ENCODE measurements at places on chromosomes 12 and 14.

DNA sequence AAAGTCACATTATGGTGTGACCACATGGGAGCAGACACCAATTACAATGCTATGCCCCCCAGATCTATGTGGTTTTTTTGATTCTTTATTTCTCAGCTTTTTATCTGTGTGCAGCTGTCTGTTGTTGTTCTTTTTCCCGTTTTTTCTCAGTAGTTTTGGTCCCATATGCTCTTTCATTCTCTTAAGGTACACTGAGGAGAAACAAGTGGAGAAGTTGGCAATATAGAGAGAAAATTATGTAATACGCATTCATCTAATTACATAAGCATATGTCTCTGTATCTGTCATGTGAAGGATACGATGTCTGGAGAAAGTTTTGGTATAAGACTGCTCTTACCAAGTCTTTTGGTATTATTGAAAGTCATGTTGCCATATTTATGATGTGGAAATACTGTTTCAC lies 819.0 kb downstream of the NRXN3 start:
- DNase-seq: no peak

DNA sequence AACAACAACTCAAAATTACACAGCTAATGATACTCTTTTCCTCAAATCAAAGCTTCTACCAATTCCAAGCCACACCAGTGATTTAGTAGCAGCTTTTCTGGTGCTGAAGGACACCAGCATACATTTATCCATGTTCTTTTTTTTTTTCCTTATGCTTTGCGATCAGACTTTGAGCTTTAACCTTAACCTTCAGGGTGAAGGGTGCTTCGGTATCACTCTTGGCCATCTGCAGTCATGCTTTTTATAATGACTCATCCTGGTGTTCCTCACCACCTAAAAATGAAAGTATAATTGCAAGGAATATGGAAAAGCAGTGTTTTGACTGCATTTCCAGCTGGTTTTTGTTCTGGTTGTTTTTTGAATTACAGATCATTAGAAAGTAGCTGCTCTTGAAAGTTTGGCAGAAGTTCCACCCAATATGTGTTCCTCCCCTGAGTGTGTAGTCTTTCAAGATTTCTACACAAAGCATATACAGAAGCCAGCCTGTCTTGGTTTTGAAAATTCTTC lies 1.3 kb upstream of the SLC41A2 start:
- DNase-seq: peak; percentile 21

- DNase-seq: peak; percentile 43
Observed at GRCh38 chr14:22047115-22047514, 373.5 kb upstream of the OR4E1 start.

GRCh38 chr14:96100161-96101064 lies 61.3 kb downstream of the C14orf132 start:
- DNase-seq: peak; percentile 76

GRCh38 chr12:130992448-130992847 lies 38.7 kb downstream of the ADGRD1 start:
- DNase-seq: no peak

- DNase-seq: no peak
Observed at GRCh38 chr14:72965249-72965648, 39.0 kb downstream of the DCAF4 start.

DNA sequence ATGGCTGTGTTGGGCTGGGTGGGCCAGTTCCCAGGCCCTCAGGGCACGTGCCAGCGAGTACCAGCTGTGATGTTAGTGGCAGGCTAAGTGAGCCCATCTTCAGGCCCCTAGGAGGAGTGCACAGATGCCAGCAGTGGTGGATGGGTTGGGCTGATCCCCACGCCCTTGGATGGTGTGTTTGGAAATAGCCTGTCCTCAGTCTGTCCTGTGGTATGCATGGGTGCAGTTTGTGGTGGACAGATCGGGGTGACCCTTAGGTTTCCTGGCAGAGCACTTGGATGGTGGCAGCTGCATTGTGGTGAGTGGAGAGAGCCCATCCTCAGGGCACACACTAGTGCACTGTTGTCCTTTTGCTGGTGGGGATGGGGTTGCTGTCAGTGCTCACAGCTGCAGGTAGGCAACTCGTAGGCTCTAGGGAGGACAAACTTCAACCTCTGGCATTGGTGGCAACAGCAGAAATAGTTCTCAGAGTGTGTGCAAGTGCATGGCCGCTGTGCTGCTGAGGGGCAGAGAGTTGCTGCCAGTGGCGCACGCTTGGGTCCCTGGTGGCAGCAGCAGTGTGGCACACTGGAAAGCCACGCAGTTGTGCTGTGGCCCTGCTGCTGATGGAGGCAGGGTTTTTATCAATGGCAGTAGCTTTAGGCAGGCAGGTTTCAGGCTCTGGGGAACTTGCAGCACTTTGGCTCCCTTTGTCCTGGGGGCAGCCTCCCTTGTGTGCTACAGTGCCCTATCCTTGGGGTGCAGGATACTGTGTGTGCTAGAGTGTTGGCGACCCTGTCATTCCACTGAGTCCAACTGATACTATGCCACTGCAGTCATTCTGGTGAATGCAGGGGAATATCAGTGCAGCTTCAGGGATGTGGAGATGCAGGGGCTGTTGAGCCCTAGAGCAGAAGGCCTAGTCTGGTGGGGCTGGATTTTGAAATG lies 65.5 kb downstream of the FBXO33 start:
- DNase-seq: no peak

DNA sequence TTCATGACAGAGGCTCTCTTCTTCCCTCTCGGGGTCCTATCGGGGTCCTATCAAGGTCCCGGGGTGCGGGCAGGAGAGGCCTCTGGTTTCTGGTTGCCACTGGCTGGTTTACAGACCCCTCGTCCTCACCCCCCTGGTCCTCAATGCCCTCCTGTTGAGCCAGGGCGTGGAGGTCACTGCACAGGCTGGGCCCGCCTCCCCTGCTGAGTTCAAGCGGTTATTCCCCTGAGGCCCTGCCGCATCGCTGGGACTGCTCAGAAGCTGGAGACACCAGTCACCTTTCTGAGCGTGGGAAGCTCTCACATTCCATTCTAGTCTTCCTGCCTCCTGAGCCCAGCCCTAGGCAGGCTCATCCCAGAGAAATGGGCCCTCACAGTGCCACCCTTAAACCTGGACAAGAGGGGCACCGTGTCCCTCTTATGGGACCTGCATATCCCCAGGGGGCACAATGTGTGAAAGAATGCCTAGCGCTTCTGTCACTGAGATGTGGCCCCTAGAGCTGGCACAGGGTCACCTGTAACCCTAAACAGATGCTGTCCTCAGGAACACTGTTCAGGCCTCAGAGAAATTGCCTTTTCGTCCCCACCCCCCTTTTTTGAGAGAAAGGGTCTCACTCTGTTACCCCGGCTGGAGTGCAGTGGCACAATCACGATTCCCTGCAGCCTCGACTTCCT lies 177.7 kb upstream of the RGS6 start:
- no peak for DNase-seq

- no peak for DNase-seq
Observed at GRCh38 chr12:29148596-29148910, 525 bp upstream of the FAR2 start.

GRCh38 chr12:85424581-85425348 lies 144.7 kb downstream of the ALX1 start:
- DNase-seq: no peak

- DNase-seq: no peak
Observed at GRCh38 chr14:100578552-100578951, 8.7 kb downstream of the BEGAIN start.

GRCh38 chr14:28113311-28113710 lies 653.3 kb upstream of the FOXG1 start:
- no peak for DNase-seq

- DNase-seq: no peak
Observed at GRCh38 chr14:82035397-82035796, 501.7 kb upstream of the SEL1L start.

- DNase-seq: no peak
Observed at GRCh38 chr14:34334329-34334728, 127.7 kb downstream of the SPTSSA start.

DNA sequence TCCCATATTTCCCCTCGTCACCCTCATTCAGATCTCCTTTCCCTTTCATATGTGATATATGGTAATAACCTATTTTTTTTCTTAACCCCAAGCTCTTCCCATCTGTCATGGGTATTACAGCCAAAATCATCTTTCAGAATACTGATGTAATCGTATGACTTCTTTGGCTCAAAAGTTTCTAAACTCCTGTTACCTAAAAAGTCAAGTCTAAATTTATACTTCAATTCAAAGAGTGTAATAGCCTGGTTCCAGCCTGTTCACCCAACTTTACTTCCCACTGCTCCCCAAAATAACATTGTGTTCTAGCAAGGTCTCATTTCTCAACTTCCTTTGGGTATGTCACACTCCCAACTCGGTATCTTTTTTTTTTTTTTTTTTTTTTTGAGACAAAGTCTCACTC lies 48.5 kb downstream of the TBK1 start:
- no peak for DNase-seq

DNA sequence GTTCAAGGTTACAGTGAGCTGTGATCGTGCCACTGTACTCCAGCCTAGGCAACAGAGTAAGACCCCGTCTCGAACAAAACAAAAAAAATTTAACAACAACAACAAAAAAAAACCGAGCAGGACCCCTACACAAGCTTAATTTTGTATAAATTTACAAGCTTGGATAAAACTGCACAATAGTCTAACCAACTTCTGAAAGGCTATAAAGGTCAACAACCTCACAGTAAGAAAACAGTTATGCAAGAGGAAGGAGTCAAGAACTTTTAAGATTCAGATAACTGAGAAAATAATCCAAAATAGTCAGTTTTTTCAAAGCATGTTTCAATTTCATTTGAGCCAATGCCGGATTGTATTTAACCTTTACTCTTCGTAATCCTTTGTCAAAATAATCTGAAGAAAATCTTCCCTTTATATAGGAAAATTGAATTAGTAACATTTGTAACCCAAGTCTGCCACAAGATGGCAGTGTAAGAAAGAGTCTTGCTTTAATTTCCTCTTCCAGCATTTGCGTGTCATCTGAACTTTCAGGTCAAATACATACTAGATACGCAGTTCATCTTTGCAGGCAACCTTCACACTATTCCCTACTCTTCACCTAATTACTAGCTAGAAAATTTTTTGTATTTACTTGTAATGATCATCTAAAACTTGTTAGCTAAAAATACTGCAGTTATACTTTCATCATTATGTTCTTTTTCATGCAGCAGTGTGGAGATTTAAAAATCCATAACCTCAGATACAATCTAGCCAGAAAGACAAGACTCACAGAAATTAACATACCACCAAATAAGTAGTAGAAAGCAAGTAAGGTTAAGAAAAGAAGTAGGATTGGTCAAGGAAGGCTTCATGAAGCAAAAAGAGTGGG lies 5.8 kb downstream of the CCNB1IP1 start:
- peak; percentile 55 for DNase-seq

DNA sequence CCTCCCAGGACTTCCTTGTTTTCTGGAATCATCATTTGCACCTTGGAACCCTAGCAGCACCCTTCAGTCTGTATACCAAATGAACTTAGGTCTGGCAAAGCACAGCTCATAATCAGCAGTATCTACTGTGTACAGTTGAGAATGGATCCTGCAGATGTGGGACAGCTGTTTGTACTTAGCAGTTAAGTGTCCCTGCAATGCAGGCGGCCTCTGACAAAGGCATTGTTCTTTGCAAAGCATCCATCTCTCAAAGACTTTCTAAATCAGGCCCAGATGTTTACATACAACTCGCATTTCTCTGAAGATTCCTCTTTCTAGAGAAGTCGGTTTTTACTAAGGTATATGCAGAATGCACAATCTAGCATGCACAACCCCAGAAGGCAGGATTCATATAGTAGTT lies 170.5 kb upstream of the RBM19 start:
- DNase-seq: no peak

- no peak for DNase-seq
Observed at GRCh38 chr14:64040044-64040443, 187.2 kb downstream of the SYNE2 start.

- DNase-seq: no peak
Observed at GRCh38 chr12:48143898-48144297, 13.4 kb downstream of the ASB8 start.

GRCh38 chr12:66746489-66747201 lies 67.8 kb upstream of the GRIP1 start:
- DNase-seq: no peak

GRCh38 chr14:76958980-76959710 lies 69.4 kb downstream of the IRF2BPL start:
- peak; percentile 57 for DNase-seq

DNA sequence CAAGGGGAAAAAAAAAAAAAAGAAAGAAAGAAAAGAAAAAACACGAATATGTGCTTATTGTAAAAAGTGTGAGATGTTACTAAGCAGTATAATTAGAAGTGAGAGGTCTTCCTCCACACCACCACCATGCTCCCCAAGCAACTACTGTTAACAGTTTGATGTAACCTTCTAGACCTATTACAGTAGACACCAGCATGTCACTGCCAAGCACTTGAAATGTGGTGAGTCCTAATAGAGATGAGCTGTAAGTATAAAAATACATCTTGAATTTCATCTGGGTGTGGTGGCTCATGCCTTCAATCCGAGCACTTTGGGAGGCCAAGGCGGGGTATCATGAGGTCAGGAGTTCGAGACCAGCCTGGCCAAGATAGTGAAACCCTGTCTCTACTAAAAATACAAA lies 8.1 kb upstream of the SNRNP35 start:
- DNase-seq: no peak

DNA sequence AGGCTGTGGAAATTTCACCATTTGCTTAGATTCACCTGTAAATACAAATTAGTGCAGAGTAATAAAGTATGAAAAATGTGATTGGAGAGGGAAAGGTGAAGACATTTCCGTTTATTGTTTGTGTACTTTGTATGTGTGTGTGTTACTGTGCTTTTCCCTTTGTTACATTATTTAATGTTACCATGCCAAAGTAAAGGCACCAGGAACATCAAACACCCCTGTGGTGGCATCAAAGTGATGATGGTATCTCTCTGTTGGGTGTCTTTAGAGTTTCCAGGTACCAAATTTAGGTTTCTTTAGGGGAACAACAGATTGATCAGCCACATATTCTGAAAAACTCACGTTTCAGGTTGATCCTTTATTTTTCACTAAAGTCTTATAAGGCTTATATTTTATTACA lies 189.0 kb upstream of the FBXO33 start:
- no peak for DNase-seq
